Stimulated activated CD8-positive, alpha-beta memory T cell treated with anti-CD3 and anti-CD28 coated beads, Interleukin-4, amount 100 ng/mL, for 1 hour (primary cell): ENCODE measurements at places on chromosomes 12 and 14.

DNA sequence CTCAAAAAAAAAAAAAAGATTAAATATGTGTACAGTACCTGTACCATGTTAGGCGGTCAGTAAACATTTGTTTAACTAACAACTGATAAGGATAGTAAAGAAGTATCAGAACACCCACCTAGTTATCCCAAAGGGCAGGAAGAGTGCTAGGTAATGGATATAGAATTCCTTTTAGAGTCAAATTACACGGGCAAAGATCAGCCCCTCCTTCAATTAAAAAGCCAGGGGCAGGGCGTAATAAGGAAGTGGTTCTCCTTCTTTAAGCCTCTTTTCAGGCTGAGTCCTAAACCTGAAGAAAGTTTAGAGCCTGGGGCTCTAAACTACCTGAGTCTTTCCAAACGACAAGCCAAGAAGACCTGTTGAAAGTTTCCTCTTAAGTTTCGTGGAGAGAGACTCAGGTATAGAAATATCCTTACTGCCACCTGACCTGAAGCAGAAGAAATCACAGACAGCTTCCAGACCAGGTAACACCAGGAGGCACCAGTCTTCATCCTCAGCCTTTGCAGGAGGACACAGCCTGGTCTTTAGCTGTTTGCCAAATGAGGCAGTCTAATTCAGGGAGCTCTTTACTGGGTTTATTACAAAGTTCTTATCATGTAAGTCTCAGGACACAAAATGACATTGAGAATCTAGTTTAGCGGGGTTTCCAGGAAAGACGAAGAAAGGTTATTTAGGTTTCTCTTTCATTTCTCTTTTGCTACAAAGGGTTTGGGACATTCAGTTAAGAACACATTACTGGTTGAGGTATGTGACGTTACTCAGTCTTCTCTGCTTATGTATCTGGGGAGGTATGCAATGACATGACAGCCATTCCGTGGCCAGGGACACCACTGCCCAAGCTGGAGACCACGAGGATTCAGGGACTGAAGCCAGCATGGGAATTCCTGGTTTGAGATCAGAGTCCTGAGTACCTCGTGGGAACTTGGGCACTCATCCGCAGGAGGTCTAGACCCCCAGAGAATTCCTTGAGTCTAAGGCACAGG, at the start of gene BCL2L14:
TSS of gene BCL2L14 (plus strand) at position 266 of the 983 bp plus-strand sequence. CDS start 8,367 bp downstream, outside the sequence.
- no peak for DNase-seq

- DNase-seq, result no peak
These were observed 7.2 kb upstream of the SDR9C7 start for GRCh38 chr12:56941299-56942017.

- no peak for DNase-seq
These were observed 83.7 kb downstream of the ST8SIA1 start for GRCh38 chr12:22250762-22251161.

DNA sequence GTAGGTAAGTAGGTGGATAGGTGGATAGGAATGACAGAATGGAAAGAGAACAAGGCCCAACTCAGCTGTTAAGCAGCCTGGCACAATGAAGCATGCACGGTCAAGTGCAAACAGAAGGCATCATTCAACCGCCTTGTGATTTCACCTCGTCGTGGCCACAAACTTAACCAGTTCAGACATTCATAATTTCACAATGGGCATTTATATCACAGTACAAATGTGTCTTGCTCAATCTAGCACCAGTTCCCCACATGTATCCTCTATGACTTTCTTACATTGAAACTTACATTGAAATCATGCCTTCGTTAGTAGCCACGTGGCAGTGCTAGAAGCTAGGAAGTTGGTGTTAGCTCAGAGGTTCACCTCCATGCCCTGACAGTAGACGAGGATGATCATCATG, 207.5 kb downstream of the ETV6 start:
- DNase-seq, result no peak

DNA sequence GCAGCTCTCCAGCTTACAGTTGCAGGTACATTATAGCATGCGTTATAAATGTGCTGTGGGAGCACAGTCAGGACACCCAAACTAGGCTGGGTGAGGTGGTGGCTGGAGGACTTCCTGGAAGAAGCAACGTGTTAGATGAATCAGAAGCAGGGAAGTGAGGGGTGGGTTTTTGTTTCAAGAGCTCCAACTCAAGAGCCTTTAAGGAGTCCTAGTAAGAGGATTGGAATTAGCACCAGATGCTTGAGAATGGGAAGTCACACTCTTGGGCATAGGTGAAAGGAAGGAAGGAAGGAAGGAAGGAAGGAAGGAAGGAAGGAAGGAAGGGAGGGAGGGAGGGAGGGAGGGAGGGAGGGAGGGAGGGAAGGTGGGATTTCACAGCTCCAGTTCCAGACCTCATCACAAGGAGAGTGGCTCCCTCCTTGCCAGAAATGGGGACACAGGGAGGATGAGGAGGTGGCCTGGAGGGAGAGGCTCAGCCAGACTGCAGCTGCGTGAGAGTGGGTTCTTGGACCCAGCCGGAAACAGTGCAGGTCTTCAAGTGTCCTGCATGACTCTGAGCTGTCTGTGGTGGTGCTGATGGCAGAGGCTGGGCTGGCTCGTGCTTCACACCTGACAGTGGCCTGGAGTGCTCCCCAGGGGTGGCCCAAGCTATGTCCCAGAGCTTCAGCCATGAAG, 115.7 kb upstream of the GSC start:
- DNase-seq, result no peak

GRCh38 chr14:55052269-55052930, 953 bp downstream of the MAPK1IP1L start:
- no peak for DNase-seq

DNA sequence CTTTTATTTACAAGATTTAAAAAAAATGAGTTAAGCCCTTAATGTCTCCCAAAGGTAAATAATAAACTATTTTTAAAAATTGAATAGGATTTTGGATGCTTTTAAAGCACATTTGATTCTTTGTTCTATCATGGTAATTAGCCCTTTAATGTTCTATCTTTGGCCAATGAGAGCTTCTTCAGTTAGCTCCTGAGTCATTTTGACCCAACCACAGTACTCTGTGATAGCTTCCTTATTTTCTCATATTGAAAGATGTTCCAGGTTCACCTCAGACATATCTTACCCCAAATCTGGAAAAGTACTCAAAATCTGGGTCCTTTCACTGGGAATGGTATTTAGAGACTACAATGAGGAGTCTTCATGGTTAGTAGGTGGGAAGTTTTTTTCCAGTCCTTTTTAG, 98.0 kb downstream of the MYRFL start:
- DNase-seq, result no peak

DNA sequence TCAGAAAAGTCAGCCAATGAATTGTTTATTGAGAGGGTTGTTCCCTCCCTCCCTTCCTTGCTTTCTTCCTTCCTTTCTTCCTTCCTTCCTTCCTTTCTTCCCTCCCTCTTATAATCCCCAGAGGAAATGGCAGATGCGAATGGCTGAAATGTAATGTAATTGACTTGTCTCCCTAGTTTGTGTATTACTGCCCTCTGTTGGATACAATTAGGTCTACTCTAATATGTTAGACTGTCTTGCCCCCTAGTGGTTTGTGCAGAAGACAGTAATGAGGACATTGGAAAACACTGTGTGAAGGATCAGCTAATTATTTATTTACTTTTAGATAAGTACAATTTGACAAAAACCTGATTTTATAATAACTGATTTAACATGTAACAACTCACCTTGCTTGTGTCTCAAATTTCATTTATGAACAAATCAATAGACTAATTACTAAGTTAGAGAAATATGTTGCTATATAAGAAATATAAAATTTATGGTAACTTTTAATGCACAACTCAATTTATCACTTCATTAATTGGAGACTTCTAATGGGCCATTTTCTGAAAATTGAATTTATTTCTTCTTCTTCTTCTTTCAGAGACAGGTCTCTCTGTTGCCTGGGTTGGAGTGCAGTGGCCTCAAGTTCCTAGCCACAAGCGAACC, 229.8 kb upstream of the LRIG3 start:
- no peak for DNase-seq

DNA sequence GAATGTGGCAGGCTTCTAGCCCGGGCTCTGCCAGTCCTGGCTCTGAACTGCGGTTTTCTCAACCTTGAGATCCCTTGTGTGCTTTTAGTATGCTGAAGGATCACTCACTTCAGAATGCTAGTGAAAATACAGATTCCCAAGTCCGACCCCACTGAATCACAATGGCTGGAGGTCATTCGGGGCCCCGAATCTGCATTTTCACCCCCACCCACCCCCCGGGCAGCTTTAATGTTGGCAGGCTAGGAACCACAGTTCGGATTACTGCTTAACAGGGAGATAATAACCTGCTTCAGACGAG, 573 bp upstream of the SUSD6 start:
- DNase-seq, result no peak

GRCh38 chr12:77642246-77642645, 188.4 kb upstream of the NAV3 start:
- no peak for DNase-seq

- no peak for DNase-seq
These were observed 2.2 kb downstream of the SCARB1 start for GRCh38 chr12:124861492-124861891.

DNA sequence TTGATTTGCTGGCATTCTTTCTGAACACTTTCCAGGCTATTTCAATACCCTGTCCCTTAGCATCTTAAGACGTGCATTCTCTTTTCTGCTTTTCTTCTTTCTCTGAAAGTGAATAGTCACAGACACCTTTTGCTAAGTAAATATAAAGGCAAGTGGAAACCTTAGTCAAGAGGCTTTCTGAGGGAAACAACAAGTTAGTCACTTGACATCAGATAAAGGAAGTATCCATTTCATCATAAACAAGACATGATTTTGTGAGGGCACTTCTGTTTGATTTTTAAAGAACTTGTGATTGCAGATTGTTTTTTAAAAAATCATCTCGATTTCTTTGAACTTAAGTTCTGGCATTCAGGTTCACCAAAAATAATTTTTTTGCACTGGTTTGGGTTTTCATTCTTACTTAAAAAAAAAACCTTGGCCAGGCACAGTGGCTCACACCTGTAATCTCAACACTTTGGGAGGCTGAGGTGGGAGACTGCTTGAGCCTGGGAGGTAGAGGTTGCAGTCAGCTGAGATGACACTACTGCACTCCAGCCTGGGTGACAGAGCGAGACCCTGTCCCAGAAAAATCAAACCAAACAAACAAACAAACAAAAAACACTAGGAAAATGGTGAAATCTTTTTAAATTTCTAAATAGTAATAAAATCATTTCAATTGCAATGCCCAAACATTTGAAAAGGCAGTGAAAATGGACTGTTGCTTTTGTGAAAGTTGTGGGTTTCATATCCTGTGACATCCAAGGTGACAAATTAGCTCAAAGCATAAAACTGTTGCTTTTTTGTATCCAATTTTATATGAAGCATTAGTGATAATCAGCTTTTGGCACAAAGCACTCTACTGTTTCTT, 8.3 kb upstream of the KLHL42 start:
- DNase-seq, result no peak

GRCh38 chr14:94707494-94707893, 62.4 kb downstream of the GSC start:
- DNase-seq, result no peak

DNA sequence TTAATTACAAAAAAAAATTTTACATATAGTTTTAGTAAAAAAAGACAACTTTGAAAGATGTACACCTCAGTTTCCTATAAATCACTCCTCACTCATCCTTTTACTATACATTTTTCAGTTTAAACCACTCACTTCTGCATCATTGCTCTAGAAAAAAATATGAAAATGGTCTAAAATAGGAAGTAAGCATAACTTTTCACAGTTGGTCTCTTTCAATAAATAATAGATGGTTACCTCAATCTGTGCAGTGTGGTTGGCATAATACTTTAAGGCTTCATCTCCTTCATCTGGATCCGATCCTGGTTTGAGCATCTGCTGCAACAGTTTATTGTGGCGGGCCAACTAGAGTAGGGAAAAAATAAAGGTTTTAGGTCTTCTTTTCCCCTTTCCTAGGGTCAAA, 247.9 kb downstream of the SSPN start:
- no peak for DNase-seq

DNA sequence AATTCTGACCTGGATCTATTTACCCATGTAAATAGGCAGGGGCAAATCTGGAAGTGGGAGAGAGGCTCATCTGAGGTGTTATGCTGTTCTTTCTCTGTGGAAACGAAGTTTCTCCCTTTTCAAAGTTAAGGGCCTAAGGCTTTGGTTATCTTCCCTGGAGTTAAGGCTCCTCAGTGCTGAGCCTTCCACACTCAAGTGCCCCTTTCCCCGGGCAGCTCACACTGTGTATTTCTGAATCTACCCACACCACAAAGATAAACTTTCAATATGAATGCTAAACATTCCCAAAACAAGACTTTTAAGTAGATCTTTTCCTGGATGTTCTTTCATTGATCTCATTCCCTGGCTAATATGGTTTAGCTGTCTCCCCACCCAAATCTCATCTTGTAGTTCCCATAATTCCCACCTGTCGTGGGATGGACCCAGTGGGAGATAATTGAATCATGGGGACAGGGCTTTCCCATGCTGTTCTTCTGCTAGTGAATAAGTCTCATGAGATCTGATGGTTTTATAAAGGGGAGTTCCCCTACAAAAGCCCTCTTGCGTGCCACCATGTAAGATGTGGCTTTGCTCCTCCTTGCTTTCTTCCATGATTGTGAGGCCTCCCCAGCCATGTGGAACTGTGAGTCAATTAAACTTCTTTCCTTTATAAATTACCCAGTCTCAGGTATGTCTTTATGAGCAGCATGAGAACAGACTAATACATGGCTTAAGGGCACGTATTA, 251.1 kb downstream of the NAV3 start:
- DNase-seq, result no peak

GRCh38 chr14:85663256-85663655, 133.3 kb downstream of the FLRT2 start:
- DNase-seq, result no peak

GRCh38 chr14:75068294-75069120, 934 bp upstream of the ZC2HC1C start:
- no peak for DNase-seq

GRCh38 chr14:48563489-48563888, 888.1 kb upstream of the MDGA2 start:
- no peak for DNase-seq

GRCh38 chr12:55925870-55926737, 1.6 kb downstream of the PYM1 start:
- no peak for DNase-seq

DNA sequence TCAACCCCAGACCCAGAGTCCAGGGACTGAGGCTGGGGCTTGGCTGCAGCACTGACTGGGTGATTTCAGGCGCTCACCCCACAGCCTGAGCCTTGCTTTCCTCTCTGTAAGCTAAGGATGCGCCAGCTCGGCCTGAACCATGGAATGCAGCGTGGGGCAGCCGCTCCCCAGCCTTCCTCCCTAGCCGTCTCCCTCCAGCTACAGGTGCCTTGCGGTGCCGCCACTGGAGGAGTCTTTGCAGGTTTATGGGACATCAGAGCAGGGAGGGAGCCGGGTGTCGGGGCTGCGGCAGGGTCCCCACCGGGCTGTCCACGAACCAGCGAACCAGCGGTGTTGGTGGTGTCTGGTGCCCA, 19.4 kb downstream of the PPP2R5C start:
- DNase-seq, result no peak

DNA sequence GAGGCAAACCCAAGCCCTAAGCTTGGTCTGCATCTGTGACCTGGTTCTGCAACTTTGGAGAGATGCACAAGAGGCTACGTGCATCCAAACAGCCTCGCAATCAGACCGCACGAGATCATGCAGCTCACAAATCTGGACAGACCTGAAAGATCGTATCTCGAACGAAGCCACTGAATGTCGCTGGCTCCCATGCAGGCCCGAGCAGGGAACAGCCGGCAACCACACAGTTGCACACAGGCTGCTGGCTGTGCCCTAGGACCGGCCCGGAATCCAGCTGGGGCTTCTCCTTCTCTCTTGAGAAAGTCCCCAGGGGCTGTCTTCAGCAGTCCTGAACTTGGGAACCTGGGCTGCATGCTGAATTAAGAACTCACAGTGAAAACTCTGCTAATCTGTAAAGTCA, 27.9 kb downstream of the WNT5B start:
- no peak for DNase-seq

GRCh38 chr12:58710901-58711300, 209.4 kb downstream of the LRIG3 start:
- DNase-seq, result no peak
